Left forelimb (tissue), 1 donor: ENCODE measurements at places on chromosomes 16 and 17.

- DNase-seq, result no peak
Observed at GRCh38 chr16:75376475-75377161, 56.7 kb downstream of the CFDP1 start.

- DNase-seq, result no peak
Observed at GRCh38 chr16:88770461-88771293, 14.3 kb downstream of the PIEZO1 start.

DNA sequence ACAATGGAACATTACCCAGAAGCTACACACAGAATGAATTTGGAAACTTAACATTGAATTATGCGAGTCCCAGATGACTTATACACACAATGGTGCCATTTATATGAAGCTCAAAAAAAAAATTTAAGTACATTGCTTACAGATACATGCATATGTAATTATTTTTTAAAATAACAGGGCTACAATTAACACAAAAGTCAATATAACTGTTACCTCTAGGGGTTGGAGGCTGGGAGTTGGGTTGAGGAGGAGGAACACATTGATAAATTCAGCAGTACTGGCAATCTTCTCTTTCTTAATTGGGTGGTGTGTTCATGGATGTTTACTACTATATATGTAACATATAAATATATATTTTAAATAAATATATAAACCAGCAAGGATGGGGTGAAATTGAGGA lies 1.1 kb downstream of the ZNF23 start:
- DNase-seq, result no peak

GRCh38 chr17:53088481-53088880 lies 734.2 kb upstream of the KIF2B start:
- no peak for DNase-seq

DNA sequence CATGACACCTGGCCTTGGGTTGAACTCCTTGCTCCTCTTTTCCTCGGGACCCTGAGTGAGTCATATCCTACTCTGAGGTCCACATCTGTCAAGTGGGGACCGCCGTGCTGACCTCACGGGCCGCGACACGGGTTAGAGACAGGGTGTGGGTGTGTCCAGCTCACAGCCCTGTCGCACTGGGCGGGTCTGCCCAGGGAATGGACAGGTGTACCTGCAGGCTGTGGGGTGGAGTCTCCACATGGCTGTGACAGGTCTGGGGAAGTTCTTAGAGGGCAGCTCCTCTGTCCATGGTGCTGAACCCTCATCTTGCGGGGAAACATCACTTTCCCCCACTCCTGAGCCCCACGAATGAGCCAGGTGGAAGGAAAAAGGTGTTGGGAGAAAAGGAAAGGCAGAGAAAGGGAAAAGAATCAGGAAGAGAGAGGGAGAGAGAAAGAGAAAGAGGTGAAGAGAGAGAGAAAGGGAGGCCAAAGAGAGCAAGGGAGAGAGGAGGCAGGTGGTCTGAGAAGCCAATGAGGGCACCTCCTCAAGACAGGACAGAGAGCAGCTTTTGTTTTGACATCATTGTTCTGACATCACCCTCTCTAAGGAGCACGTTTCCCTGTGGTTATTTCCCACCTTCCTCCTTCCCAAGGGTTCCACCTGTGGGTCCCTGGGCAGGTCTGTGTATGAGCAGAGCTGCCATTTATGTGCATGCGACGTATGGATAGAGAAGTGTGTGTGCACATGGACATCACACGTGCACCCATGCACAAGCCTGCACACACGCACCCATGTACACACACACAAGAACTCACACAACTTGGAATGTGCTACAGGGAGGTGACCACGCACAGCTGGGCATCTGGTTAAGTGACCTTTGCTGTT lies 32.6 kb upstream of the CBFA2T3 start:
- no peak for DNase-seq

DNA sequence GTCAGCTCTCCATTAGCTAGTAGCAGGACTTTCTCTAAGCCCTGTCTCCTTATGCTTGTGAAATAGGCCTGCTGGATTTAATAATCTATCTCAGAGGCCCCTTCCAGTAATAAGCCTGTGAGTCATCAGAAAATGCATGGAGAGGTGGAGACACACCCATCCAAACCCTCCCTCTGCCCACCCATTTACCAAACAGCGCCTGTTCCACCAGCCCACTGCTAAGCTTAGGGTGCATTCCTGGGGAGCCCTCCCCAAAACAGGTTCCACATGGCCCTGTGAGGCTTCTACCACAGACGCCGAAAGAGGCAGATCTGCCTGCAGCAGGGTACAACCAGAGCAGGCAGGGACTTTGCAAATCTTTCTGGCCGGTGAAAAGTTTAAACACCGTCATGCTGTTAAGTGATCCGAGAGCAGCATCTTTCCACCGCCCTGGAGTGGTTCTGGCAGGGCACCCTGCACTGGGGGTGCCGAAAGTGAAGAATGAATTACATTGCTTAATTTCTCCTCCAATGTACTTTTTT lies 99.3 kb downstream of the GAS7 start:
- no peak for DNase-seq

DNA sequence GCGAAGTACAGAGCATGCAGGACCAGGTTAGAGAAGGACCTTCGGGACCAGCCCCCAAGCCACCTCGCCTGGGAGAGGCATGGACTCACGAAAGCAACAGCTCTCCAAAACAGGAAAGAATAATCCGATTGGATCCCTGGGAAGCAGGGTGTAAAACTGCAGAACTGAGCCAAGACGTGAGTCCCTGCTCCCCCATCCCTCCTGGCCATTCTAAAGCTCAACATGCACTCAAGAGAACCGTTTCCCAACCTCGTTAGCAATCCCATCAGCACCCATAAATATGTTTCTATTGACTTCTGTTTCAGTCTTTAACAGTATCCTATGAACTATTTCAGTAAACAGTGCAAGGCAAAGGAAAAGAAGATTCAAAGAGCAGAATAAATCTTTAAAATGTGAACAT lies 167.0 kb downstream of the COPRS start:
- no peak for DNase-seq

DNA sequence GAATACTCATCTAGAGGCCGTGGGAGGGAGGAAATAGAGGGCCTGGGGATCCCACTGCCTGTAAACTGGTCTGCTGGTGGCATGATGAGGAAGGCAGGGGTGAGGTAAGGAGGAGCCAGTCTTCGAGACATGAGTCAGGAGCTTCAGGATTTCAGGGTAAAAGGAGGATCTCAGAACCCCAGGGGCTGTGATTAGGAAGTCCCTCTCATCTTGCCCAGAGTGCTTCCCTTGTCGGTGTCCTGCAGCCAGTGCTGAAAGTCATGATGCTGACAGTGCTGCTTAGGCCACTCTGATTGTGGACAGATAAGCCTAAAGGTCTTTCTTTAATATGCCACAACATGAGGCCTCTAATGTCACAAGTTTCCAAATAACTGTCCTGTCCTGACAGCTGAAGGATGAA lies 29.6 kb downstream of the COG4 start:
- no peak for DNase-seq

- DNase-seq, result no peak
Observed at GRCh38 chr16:10598157-10598556, 17.8 kb upstream of the EMP2 start.

DNA sequence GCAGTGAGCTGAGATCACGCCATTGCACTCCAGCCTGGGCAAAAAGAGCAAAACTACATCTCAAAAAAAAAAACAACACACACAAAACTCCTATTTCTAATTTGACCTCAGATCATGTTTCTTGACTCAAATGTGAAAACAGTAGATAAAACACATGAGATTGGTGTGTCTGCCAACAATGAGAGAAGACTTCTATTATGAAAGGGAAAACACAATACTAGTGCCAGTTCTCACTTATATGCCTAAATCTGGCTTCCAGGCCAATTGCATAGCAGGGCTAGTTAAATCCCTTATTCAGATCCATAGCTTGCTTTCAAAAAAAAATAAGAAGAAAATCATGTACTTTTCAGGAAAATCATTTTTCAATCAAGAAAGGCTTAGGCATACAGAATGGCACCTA lies 39.4 kb downstream of the AP1G1 start:
- DNase-seq, result no peak

DNA sequence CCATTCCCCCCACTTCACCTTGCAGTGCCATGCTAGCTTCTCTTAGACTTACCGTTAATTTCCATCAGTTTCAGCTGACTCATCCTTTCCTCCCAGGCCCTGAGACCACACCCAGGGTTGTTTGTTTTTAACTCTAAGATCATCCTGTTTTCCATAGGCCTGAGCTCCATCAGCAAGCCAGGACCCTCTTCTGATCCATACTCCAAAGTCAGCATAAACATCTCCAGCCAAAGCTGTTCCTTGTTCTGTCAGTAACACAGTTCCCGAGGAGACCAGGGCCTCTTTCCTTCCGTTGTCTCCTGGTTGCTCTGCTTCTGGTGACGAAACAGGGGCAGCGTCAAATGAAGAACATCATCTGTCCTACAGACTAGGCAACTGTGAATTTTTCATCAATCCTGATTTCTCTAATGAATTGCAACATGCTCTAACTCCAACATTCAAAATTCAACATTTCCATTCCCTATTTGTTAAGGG lies 83.8 kb upstream of the HNF1B start:
- no peak for DNase-seq

DNA sequence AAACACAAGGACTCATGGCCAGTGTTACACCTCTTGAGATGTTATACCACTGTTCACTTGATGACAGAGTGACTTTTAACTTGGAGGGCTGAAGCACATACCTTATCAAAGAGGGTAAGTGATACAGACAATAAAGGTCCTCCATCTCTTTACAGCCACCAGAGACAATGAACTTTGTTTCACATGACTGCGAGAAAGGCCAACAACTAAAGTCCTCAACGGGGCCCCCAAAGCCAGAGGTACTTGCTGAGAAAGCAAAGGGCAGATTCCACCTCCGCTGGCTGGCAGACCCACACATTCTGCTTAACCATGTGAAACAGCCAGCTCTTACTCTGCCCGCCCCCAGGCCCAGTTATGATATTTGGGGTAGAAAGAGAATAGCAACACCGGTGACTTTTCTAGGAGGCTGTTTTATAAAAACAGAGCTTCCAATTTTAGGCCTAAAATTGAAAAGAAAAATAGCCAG lies 21.4 kb downstream of the DCUN1D3 start:
- DNase-seq, result no peak

GRCh38 chr17:19773534-19773933 lies 25.4 kb upstream of the ALDH3A1 start:
- DNase-seq, result no peak

DNA sequence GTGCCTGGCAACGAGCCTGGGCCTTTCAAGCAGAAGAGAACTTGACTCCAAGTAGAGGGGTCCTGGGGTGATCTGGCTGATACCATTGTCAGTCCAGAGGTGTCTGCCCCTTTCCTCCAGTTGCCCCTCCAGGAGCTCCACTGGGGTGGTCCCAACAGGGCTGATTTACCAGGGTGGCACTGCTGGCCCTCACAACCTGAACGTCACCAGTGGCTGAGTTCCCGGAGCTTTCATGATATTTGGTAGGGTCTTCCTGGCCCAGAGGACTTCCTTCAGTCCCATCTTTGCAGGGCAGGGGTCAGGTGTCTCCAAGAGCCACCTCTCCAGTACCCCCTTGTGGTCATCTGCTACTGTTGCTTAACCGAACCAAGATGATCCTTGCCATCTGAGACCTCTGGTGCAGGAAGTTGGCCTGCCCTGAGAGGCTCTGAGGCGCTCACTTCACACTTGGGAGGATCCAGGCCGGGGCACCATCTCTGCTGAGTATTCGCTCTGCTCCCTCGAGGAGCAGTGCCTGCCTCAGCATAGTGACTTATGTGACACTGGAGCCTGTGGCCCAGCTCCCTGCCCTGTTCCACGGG lies 3.5 kb downstream of the LIMD2 start:
- no peak for DNase-seq

GRCh38 chr16:8828541-8829165 lies 31.0 kb downstream of the PMM2 start:
- DNase-seq, result no peak

- no peak for DNase-seq
Observed at GRCh38 chr17:40070709-40071312, 8.0 kb downstream of the THRA start.

GRCh38 chr16:87801679-87802259 lies 36.0 kb upstream of the KLHDC4 start:
- no peak for DNase-seq

DNA sequence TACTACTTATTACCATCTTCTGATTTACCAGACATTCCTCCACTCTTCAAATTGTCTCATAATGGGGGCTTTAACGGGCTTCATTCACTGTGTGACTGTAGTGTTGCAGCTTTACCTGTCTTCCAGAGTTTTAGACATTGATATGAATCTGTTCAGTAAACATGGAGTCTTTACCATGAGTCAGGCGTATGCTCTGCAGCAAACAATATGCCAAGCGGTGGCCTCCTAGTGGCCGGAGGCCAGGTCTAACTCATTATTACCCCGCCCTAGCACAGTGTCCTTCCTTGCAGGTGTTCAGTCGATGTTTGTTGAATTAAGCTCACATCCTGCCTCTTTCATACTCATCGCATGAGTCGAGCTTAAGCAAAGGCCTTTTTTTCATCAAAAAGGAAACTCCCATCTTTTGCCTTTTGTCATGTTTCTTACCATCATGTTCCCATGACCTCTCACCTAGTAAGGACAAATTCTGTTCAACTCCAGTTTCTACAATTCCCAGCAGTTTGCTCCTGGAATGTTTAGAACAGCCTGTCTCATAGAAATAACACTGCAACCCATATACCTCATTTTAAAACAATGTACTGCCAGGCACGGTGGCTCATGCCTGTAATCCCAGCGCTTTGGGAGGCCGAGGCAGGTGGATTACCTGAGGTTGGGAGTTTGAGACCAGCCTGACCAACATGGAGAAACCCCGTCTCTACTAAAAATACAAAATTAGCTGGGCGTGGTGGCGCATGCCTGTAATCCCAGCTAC lies 39.4 kb downstream of the TUBD1 start:
- DNase-seq, result no peak

- DNase-seq, result no peak
Observed at GRCh38 chr16:73418051-73418450, 370.1 kb upstream of the ZFHX3 start.

DNA sequence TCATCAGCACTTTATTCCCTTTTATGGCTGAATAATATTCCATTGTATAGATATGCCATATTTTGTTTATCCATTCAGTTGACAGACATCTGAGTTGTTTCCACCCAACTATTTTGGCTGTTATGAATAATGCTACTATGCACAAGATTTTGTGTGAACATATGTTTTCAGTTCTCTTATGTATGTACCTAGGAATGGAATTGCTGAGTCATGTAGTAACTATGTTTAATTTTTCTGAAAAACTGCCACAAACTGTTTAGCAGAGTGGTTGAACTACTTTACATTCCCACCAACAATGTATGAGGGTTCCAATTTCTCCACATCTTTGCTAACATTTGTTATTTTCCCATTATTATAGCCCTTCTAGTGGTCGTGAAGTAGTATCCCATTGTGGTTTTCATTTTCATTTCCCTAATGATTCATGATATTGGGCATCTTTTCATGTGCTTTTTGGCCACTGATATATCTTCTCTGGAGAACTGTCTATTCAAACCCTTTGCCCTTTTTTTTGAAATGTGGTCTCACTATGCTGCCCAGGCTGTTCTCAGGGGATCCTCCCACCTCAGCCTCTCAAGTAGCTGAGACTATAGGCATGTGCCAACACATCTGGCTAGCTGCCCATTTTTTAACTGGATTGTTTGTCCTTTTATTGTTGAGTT lies 26.3 kb downstream of the SMURF2 start:
- no peak for DNase-seq
